ENCODE measurements at places on chromosomes 2 and 18. TPM values are rescaled to one million over a fixed set of nuclear protein-coding genes. Genes with fewer than 3 reads are reported as not detected.

- no peak for DNase-seq
Measured at GRCh38 chr18:27312153-27312552, 127.0 kb upstream of the CHST9 start.

The UGT1A4 gene
- not detected for polyA plus RNA-seq

The ECEL1 gene
- polyA plus RNA-seq, result 11.7 TPM

The WDFY1 gene
- 51.7 TPM for polyA plus RNA-seq

DNA sequence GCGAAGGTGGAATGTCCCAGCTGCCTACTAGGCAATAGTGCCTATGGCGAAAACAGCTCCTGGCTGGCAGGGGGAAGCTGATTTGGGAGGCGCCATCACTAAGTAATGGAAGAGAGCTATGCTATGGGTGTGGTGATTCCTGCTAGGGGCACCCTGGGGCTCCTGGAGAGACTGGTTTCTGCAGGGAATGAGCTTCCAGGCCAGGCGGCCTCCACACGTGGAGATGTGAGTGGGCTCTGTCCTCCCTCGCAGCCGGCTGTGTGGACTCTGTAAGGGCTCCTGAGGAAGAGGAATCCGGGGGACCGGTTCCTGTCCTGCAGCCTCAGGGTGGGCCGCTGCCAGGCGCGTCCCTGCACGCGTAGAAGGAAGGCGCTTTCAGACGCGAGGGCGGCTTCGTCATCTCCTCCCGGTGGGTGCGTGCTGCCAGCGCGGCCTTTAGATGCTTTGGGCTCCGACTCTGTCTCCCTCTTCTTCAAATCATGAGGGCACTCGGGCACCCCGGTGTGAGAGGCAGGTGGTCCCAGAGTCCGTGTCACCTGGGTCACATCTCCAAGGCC is 55.5 kb upstream of the ANKRD62 start:
- DNase-seq, result no peak

DNA sequence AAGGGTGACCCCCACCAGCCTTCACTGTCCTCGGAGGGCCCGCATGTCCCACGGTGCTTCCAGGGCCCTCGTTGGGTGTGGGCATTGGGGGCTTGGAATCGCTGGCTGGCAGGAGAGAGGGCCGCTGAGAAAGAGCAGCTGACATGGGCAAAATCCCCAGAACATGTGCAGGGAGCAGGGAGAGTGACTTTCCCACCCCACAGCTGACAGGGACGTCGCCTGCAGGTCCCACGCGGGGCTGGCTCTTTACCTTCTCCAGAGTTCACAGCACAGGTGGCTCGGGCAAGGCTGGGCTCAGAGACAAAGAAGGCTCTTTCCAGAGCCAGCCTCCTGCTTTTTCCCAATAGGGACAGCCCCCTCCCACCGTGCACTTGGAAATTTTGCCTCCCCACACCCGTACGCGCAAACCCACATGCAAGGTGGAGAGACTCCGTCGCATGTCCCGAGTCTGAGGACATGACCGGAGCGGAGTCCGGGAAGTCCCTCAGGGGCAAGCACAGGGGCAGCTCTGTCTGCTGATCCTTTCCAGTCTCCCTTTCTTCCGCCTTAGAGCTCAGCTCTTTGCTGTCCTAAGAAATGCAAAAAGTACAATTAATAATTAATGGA is 370.2 kb upstream of the MYT1L start:
- no peak for DNase-seq

DNA sequence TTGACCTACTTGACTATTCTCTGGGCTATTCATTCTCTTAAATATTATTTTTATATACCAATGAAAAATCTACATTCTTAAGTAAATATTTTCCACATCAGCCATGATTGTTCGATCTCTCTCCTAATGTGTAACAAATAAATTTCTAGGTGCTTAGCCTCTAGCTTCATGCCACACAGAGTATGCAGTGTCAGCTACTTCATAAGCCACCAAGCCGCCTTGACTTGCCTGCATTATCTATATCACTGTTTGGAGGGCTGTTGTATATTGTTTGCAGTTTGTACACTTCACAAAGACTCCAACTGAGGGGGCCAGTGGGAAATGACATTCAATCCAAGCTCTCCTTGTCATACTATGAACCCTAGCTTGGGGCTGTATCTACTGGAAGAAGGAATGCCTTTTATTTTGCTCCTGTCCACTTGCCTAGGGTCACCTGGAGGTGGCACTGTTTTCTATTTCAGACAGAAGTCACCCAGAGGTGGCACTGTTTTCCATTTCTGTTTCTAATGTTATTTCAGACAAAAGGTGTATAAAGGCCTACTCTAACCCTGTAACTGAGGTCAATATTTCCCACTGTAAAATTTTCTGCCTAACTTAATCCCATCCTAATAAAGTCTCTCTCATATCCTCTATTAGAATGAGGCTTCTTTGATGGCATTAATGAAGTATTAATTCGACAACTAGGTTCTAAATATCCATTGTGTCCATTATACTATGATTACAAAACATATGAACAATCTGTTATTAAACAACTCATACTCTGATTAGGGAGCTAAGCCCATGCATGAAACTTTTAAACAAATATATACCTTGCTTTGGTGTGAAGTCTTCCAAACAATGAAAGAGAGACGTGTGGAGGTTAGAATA is 36.4 kb downstream of the COL5A2 start:
- no peak for DNase-seq

- DNase-seq, result no peak
Measured at GRCh38 chr2:74843433-74843832, 9.5 kb downstream of the HK2 start.

The ALPP gene
- polyA plus RNA-seq, result 0.20 TPM

- no peak for DNase-seq
Measured at GRCh38 chr18:7844017-7844416, 276.9 kb downstream of the PTPRM start.

- DNase-seq, result no peak
Measured at GRCh38 chr2:10478916-10479315, 30.8 kb upstream of the ODC1 start.

GRCh38 chr18:41052625-41053024 is 902.4 kb upstream of the PIK3C3 start:
- no peak for DNase-seq

DNA sequence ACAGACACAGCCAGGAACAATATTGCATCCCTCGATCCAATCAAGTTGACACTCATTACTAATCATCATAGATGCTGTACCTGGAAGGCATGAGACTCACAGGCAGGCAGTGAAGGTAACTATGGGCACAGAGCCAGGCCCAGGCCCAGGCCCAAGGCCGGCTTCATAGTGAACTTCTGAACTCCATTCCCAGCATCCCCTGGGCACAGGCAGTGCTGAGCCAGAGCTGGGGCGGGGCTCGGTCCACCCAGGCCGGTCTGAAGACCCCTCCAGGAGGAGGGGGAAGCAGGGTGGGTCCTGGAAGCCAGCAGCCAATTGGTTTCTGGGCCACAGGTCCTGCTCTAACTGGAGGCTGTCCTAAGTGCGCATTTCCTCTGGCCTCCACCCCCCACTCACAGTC is 37.6 kb downstream of the MLPH start:
- no peak for DNase-seq

GRCh38 chr2:180187611-180188010 is 180.5 kb upstream of the CWC22 start:
- DNase-seq, result no peak

DNA sequence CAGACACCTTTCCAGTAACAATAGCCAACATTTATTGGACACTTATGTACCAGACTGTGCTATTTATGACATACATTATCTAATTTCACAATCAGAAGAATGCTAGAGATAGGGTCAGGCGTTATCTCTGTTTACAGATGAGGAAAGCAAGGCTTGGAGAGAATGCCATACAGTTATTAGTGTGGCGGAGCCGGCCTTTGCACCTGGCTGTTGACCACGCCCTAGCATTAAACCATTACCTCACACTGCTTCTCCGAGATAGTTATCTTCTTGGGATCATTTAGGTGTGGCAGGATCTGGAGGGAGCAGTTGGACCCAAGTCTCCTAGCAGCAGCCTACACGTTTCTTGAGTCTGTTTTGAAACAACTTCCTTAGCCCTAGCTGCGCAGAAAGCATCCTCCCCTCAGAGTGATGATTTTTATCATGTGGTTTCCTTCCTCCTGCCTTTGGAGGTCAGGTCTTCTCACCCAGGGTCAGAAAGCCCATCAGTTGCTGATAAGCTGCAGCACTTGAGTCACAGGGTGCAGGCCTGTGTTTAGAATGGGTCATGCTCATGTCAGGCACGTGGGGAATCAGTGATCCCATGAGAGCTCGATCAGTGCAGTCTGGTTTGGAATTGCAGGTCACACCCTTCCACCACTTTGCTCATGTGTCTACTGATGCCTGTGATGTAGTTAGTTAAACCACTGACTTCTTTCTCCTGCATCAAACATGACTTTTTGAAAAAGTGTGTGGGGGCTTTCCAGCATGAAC is 118.2 kb downstream of the SPTBN1 start:
- no peak for DNase-seq

- no peak for DNase-seq
Measured at GRCh38 chr2:239581352-239581901, 180.6 kb upstream of the HDAC4 start.

The LRP2 gene
- 153 TPM for polyA plus RNA-seq

The AOX1 gene
- 3.7 TPM for polyA plus RNA-seq

The LONRF2 gene
- 5.4 TPM for polyA plus RNA-seq

The SLC23A3 gene
- polyA plus RNA-seq, result 10.3 TPM

DNA sequence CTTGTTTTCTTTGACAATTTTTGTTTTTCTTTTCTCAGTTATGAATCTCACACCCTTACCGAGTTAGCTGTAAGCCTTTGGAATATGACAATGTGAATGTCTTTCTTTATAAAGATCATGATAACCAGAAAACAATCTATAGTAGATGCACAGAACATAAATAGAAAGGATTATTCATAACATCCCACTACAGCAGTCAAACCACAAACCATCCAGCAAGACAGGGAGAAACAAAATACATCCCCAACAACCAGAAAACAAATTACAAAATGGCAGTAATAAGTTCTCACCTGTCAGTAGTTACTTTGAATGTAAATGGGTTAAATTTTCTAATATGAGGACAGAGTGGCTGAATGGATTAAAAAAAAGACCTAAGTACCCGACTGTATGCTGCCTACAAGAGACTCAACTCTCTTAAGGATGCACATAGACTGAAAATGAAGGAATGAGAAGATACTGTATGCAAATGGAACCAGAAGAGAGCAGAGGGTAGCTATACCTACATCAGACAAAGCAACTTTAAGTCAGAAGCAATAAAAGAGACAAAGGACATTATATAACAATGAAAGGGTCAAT is 124.6 kb downstream of the ZNF532 start:
- DNase-seq, result no peak

DNA sequence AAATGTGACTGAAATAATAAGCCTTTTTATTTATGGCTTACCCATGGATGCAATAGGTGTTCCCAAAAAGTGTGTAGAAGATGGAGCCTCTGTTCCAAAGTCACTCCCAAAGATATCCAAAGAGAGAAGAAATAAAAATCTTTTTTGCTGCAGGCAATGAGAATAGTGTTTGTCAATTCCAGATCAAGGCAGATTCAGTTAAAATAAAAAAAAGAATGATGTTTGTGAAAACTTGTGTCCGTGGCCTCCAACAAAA is 43.9 kb downstream of the COMMD1 start:
- no peak for DNase-seq

The GYPC gene
- polyA plus RNA-seq, result 55.9 TPM

DNA sequence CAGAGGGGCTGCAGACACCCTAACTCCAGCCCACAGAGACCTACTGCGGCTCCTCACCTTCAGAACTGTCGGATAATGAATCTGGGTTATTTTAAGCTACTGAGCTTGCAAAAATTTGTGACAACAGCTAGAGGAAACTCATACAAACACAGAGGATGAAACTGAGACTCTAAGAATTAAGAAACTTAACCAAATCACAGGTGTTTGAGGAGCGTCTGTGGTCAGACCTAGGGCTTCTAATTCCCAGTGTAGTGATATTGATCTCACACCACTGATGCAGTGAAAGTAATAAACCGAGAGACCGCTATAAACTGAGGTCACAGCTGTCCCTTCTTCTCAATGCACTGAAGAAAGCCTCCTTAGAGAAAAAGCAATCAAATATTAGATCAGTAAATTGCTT is 110.1 kb downstream of the RGPD3 start:
- DNase-seq, result no peak

The SRD5A2 gene
- 0.04 TPM for polyA plus RNA-seq

DNA sequence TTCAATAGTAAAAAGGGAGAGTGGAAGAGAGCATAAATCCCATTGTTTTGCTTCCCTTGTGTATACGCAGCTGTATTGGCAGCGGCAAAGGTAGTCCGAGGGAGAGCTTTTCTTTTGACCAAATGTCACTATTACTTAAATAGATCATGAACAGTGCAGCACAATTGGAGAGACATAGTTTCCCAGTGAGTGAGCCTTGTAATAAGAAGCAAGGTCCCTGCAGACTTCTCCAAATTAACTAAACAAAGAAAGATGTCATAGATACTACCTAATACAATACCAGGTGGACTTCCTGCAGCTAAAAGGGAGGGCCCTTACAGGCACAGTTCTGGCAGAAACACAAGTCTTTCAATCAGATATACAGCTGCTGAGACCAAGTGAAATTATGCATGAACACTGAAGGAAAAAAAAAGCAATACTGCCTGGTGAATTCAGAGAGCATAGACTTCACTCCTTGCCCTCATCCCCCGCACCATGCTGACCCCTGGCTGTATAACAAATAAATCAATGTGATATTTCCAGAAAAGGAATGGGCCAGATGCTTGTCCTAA is 404.7 kb upstream of the CDH2 start:
- peak; percentile 3 for DNase-seq

The ACVR1C gene
- polyA plus RNA-seq, result 0.20 TPM

The PLEK gene
- 18.9 TPM for polyA plus RNA-seq

DNA sequence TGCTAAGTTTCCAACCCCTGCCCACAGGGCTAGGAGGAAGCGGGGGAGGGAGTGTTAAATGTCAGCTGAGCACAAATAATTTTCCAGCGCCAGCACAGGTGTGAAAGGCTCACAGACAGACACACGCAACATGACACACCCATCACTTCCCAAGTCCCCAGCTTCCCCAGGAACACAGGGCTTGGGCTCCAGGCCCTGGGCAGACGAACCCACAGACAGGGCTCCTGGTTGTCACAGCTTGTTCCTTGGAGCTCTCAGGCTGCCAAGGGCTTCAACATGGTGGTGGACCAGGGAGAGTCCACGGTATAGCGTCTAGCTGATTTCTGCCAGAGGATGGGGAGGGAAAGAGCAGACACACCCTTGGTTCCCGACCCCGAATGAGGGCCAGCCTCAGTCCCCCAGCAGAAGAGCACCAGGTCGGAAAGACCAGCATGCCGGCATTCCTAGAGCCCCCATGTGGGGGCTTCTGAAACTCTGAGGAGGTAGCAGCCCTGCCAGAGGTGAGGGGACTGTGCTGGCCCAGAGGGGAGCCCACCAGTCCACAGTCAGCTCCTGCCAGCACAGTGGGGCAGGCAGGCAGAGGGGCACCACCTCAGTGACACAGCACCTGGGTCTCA is 1.9 kb downstream of the DUSP2 start:
- no peak for DNase-seq

The CENPO gene
- 23.0 TPM for polyA plus RNA-seq

GRCh38 chr2:202064171-202064880 is 8.7 kb upstream of the KIAA2012 start:
- no peak for DNase-seq

The AFF3 gene
- polyA plus RNA-seq, result 25.0 TPM

- no peak for DNase-seq
Measured at GRCh38 chr2:70990216-70990615, 4.5 kb downstream of the TEX261 start.
